ENCODE measurements at places on chromosomes 12 and 14. TPM values are rescaled to one million over a fixed set of nuclear protein-coding genes. Genes with fewer than 3 reads are reported as not detected.

DNA sequence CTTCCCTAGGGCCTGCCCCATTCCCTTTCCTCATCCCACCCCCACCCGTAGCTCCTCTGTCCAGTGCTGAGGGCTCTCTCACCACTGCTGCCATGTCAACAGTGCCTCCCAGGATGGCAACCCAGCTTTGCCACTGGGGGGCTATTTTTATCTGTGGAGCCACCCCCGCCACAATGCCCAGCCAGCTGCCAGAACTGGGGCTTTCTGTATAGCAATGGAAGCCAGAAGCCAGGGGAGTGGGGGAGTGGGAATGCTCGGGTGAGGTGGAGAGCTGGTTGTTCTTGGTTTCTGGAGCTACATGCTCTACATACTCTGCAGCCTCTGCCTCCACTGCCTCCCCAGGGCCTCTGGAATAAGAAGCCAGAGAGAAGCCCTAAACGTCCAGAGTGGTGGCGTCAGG lies 8.9 kb downstream of the PDE1B start:
- no peak for DNase-seq

DNA sequence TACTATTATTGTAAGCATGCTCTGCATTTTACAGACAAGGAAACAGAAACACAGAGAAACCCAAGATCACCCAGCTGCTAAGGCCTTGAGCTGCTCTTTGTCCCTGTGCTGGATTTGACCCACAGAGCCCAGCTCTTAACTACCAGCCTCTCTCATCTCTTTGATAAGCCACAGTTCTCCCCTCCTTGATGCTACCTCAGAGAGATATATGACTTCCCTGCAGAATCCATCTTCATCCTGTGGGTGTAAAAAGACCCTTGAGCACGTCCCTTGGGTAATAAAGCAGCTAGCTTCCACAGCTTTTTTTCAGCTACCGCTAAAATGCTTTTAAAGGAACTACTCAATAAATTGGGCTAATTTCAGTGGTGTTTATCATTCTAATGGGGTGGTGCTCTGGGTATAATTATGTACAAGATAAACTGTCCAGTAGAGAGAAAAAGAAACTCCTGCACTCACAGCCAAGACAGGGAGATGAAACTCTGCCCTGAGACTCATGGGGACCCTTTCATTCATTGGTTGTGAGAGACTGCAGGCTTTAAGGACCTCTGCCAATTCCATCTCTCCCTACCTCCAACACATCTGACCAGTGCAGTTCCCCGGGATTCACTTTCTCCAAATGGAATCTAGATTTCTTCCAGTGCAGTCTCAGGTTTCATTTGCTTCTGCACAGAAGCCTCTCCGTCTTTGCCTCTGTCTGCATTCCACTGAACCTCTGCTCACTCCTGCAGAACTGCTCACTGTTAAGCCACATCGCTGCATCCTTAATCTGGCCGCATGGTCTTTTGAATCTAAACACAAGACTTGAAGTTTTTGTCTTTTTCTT lies 24.7 kb upstream of the NTF3 start:
- peak; percentile 42 for DNase-seq

DNA sequence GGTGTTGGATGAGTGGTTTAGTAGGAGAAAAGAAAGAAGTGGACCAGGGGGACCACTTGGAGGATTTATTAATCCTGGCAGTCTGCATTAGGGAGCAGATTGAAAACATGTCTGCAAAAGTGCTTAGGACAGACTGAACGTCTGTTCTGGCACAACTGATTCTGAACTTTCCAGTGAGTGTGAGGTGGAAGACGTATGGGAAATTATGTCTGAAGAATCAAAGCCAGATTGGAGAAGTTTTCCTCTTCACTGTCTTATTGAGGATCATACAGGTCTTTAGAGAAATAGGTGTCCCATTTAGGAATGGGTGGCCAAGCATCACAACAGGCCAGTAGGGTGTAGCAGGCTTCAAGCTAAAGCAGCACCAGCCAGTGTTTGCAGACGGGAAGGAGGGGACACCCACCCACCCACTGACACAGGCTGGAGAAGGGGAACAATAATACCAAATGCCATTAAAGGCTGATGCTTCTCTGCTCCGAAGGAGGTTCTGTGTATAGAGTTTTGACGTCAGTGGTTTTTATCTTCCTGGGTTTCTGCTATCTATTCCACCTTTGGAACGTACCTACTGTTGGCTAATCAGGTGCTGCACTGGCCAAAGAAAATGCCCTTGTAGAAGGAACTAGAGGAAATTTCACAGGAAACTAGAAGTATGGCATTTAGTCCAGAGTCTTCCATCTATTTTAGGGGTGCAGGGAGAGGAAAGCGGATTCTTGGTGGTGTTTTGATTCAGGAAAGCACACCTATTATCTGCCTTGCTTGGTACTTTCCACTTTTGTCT lies 1.8 kb downstream of the SRRM4 start:
- no peak for DNase-seq

DNA sequence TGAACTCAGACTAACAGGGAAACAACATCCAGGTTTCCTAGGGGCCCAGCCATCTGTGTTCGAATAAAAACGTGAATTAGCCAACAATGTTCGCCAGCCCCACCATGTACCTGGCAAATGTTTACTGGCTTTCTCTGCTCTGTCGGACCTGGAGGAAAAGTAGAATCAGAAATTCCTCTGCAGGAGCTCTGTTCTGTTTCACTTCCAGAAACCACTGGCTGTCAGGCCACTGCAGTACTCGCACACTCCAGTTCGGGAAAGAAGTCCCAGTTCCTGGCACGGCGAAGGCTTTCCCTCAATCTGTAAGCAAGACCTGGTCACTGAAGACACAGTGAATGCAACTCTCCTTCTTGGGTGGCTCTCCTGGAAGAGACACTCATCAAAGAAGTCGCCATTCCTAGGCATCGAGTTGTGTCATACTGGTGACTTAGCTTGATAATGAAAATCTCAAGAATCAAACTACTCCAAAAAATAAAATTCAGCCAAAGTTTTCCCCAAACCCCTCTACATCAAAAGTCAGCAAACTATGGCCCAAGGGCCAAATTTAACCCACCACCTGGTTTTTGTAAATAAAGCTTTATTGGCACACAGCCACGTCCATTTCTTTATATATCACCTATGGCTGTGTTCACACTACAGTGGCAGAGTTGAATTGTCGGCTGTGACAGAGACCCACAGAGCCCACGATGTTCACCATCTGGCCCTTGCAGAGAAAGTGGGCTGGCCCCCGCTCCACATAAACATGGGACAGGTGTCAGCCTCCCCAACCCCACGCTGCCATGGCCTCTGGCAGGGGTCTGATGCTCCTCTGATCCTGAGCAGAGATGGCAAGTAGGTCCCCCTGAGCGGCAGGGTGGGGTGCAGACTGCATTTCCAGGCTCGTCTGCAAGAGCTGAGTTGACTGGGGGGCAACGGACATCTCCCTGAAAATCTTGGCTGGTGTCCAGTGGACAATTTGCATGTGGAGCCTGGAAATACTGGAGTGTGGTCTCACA lies 189.2 kb upstream of the DIO3 start:
- DNase-seq = no peak

DNA sequence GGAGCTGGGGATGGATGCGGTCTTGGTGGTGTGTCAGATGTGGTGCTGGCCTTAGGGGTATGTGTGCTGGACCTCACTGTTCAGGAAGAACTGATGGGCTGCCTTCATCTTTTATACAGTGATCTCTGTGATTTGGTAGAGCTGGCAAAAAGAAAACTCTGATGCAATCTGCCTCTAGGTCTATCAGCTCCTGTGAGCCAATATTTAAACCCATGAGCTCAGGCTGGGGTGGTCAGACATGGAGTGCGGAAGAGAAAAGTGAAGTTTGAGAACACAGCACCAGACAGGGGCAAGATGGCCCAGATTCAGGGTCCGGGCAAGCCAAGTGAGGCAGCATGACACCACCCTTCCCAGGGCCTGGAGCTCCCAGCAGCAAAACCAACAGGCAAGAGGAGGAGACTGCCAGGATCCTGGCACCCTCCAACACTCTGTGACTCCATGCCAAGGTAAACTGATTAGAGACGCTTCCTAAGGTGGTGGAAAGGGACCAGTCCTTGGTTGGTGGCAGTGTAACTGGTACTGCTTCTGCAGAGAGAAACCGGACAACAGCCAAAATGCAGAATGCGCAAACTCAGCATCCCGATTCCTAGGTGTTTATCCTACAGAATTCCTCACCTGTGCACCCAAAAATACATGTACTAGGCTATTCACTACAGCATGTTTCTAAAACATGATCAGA lies 82.3 kb downstream of the CHGA start:
- no peak for DNase-seq

DNA sequence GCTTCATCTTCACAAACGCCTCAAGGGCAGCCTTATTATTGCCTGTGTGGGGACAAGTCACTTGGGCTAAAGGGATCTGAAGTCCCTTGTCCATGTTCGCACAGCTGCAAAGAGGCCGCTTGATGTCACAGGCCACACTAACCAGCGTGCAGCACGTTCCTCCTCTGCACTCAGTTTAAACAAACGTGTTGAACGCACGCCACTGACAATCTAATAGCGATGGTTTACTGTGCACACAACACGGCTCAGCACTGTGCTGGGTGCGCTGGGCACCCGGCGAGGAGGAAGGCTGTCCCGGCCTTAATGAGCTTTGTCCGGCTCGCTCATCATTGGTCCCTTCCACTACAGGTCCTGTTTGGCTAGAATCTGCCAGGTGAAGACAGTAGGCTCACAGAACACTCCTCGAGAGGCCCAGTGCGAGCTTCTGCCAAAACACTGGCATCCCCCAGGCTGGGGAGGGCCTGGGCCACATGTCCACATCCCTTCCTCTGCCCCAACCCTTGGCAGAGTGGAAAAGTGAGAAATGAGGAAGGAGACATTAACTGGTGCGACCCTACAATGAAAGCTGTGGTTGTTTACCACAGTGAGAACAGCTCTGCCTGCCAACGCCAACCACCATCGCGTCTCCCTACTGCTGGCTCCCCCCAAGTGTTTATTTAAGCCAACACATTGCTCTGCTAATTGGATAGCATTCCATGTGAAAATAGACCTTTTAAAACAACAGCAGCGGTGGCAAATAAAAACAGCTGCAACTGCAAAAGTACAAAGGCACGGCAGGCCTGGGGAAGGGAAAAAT lies 113.2 kb downstream of the RBM19 start:
- no peak for DNase-seq

GRCh38 chr12:24066865-24067264 lies 117.4 kb upstream of the SOX5 start:
- peak; percentile 52 for DNase-seq

GRCh38 chr14:54794159-54794558 lies 108.5 kb downstream of the GCH1 start:
- DNase-seq = no peak

DNA sequence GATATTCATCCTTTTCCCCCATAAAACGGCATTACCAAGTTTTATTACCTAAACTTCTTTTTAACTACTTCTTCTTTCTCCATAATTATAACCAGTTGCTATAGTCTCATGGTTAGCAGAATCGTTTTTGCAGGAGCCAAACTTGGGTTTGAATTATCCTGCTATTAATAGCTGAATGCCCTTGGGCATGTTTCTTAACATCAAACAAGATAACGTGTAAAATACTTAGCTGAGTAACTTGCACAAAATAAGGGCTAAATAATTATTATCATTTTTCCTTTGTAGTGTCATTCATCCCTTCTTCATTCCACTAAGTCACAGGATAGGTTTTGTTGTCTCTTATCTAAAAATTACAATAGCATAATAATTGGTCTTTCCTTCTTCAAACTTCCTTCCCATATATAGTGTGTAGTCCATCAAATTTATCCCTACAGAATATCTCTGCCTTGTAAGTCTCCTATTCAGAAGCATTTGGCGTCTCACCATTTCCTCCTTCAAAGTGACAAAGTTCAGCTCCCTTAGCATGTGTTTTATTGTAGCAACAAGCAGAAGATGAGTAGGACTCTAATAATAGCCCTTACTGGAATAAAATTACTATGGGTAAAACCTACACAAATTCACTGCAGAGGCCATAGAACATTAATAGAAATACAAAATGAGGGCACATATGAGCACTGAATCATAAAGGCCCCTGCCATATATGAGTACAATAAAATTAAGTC lies 63.8 kb downstream of the FAR2 start:
- DNase-seq = peak; percentile 9

DNA sequence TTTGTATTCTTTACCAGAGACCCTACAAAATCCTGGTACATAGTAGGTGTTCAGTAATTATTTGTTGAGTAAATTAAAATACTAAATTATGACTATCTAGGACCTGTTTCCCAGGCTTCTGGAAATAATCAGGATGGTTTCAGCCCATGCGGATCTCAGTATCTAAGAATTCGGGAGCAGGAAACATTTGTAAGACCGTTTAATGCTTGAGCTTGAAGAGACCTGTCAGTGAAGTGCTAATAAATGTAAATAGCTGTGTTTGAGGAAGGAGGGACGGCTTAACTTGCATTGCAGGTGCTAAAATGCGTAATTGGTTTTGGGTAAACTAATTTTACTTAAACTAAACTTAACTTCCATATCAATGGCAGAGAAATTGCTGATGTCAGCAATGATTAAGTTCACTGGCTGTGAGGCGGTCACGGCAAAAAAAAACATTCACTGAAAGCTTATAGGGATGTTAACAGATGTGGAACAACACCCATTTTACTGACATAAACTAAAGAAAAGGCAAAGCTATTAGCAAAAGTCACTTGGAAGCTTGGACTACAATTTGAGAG lies 28.6 kb upstream of the AEBP2 start:
- no peak for DNase-seq

- no peak for DNase-seq
Observed at GRCh38 chr14:93709249-93709648, 79.0 kb downstream of the PRIMA1 start.

- DNase-seq = no peak
Observed at GRCh38 chr12:57319678-57320469, 68.9 kb upstream of the STAC3 start.

- no peak for DNase-seq
Observed at GRCh38 chr14:62269204-62269603, 507.0 kb downstream of the SNAPC1 start.

DNA sequence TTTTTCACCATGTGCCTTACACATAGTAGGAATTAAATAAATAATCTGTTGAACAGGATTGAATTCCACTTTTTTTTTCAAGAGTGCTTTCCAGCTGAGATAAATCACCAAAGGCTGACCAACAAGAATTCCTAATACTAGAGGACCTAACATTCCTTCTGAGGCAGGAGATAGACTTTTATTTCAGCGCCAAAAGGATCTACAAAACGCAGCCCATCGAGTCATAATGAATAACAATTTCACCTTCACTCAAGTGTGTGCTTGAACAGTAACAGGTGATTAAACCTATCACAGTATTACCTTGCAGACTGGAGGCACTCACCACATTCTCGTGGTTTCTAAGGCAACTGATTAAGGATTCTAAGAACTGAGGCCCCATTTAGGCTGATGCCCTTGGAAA lies 224.3 kb upstream of the ATP2B1 start:
- DNase-seq = no peak

- DNase-seq = no peak
Observed at GRCh38 chr12:129964826-129965457, 61.1 kb upstream of the TMEM132D start.

- DNase-seq = peak; percentile 62
Observed at GRCh38 chr12:57772429-57773322, at the start of gene EEF1AKMT3. TSS of gene EEF1AKMT3 (plus strand) at chr12:57772614. CDS start at chr12:57772725, 111 bp downstream.

Gene ISM2
- not detected for total RNA-seq

Gene P2RX2
- not detected for total RNA-seq

Gene OR6C2
- total RNA-seq = not detected

Gene PPP1R36
- 0.78 TPM for total RNA-seq

Gene BHLHE41
- total RNA-seq = 7.8 TPM

Measured in RPMI7951 (cell line).